Renal cortical epithelial cell (primary cell): ENCODE measurements at places on chromosomes 6 and 20. TPM values are rescaled to one million over a fixed set of nuclear protein-coding genes. Genes with fewer than 3 reads are reported as not detected.

OSTM1 gene
- 40.8 and 52.6 TPM in 2 replicates for total RNA-seq

HEY2 gene
- not detected in 2 replicates for total RNA-seq

CCDC167 gene
- total RNA-seq, result 21.1 and 46.5 TPM in 2 replicates

ANKRD66 gene
- total RNA-seq, result not detected in 2 replicates

EEF1A2 gene
- 4.5 and 29.3 TPM in 2 replicates for total RNA-seq

TSBP1 gene
- not detected in 2 replicates for total RNA-seq

KCNS1 gene
- 12.3 and 22.6 TPM in 2 replicates for total RNA-seq

COX7A2 gene
- total RNA-seq, result 70.5 and 352 TPM in 2 replicates

HLA-DMA gene
- 1.9 and 6.1 TPM in 2 replicates for total RNA-seq

MMS22L gene
- 17.9 and 76.3 TPM in 2 replicates for total RNA-seq

NOX3 gene
- not detected in 2 replicates for total RNA-seq

NKAIN4 gene
- total RNA-seq, result 7.5 TPM in 2 replicates

TMC2 gene
- total RNA-seq, result not detected in 2 replicates

SRC gene
- 36.6 and 58.6 TPM in 2 replicates for total RNA-seq

RFX6 gene
- total RNA-seq, result not detected in 2 replicates

GPR6 gene
- total RNA-seq, result not detected in 2 replicates

DNA sequence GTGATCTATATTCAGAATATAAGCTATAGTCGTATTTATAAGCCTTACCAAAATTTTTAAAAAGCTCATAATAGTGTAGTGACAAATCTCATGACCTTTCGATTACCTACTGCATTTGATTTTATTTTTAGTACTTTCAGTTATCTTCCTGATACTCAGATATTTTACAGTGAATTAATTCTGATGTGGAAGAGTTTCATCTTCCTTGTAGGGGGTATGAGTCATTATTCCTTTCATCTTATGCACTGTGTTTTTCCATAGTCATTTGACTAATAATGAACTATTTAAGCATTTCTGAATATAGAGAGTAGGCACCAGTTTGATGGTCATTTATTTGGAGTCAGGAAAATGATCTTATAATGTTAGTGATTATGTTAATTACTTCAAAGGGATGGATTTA lies 36.4 kb downstream of the HDGFL1 start:
- peak; percentile 15 for DNase-seq

- DNase-seq, result no peak
Measured at GRCh38 chr6:76706086-76706485, 633.6 kb upstream of the IMPG1 start.

- DNase-seq, result no peak
Measured at GRCh38 chr6:157659536-157660271, 163.3 kb upstream of the SNX9 start.

DNA sequence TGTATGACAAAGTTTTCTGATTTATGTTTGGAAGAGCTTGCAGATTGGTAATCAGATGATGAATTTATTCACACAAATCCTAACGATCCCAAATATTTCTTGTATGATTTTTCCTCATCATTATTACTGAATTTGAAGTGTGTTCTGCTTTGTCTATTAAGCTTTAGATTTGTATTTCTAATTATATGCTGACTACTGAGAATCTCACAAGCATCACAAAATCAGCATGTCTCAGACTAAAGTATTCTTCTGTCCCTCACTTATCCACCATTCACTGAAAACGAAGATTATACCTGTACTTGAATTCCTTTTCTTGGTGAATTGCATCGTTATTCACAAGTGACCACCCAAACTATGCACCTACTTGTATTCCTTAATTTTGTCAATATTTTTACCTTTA lies 796.3 kb upstream of the MAP3K7 start:
- no peak for DNase-seq

- no peak for DNase-seq
Measured at GRCh38 chr20:37261714-37262113, at the start of gene GHRH. TSS of gene GHRH (minus strand) at chr20:37261814. CDS start at chr20:37256889, 4,925 bp downstream.

DNA sequence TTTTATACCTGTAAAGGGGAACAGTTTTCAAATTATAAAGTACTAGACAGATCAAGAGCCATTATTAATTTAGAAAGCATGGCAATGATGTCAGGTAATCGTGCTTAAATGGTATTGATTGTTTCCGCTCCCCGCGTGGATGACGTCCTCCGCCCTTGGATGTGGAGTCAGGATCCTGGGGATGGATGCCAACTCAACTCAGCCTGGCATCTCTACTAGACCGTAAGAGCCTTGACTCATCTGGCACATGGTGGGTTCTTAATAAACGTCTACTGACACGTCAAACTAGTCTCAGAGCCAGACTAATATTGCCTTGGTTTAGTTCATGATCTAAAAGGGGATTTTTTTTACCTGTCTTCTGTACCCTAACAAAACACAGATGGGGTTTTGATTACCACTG lies 80.2 kb downstream of the LRFN2 start:
- no peak for DNase-seq

- DNase-seq, result peak; percentile 89
Measured at GRCh38 chr6:45714741-45715507, 300.7 kb downstream of the CLIC5 start.

DNA sequence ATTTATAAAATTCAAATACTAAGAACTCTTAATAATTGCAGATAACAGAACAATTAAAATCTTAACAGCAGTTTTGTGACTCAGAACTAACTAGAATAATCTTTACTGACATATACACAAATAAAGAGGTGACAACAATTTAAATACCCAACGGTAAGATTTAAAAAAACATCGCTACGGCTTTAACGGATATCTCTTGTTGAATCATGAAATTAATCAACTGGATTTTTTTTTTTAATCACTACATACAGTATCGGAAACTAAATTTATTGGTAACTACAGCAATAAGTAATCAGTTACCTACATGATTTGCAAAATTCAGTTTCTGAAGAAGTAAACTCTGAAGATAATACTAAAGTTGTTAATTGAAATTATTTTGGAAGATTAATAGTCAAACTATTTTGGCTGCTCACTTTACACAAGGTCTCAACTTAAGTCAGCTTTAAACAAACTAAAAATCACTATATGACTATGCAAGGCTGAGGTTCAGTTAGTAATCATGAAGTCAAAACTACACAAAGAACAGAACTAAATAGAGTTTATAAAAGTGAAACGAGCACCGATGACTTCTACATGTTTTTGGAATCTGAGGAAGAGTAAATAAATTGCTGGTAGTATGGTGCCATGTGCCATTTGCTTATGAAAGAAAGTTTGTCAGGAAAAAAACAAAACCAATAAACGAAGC lies 128.8 kb downstream of the HUS1B start:
- DNase-seq, result no peak

GRCh38 chr20:43241057-43241702 lies 51.5 kb upstream of the PTPRT start:
- no peak for DNase-seq

DNA sequence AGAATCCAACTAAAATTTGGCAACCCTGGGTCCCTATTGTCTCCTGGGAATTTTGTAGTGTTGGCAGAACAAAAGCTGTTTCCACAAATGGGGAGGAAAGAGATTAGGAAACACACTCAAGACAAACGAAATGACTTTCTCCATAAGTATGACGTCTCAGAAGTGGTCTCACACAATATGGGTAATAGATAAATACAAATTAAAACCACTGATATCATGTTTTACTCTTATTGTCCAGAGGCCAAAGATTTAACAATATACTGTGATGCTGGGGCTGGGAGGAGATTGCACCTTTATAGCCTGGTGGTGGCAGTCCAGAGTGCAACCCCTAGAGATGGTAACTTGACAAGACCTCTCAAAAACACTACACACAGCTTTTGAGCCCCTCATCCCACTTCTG lies 18.6 kb downstream of the FKBP1A start:
- no peak for DNase-seq

DNA sequence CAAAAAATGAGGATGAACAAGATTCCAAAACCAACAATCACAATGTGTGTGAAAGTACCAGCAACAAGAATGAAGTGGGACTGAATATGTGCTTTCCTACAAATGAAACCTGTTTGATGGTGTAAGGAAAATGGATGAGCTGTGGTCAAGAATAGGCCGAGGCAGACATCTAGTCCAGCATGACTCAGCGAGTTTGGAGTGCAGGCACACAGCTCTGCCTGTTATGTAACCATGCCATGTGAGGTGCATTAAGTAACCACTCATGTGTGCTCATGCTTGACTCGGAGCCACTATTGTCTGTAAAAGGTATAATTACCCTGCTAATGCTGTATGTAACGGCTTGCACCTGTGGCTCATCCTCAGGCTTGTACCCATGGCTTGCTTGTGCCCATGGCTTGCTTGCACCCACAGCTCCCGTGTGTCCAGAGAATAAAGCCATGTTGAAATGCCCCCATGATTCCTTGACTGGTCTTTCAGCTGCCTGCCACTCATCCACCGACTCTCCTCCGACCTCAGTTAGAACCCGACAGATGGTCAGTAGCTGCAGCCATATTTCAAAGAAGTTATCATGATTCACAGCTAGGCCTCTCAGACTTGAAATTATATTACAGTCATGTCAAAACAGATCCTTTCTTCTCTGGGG lies 98.7 kb downstream of the BACH2 start:
- DNase-seq, result peak; percentile 87

GRCh38 chr6:45378334-45378926 lies 696 bp upstream of the SUPT3H start:
- DNase-seq, result no peak

DNA sequence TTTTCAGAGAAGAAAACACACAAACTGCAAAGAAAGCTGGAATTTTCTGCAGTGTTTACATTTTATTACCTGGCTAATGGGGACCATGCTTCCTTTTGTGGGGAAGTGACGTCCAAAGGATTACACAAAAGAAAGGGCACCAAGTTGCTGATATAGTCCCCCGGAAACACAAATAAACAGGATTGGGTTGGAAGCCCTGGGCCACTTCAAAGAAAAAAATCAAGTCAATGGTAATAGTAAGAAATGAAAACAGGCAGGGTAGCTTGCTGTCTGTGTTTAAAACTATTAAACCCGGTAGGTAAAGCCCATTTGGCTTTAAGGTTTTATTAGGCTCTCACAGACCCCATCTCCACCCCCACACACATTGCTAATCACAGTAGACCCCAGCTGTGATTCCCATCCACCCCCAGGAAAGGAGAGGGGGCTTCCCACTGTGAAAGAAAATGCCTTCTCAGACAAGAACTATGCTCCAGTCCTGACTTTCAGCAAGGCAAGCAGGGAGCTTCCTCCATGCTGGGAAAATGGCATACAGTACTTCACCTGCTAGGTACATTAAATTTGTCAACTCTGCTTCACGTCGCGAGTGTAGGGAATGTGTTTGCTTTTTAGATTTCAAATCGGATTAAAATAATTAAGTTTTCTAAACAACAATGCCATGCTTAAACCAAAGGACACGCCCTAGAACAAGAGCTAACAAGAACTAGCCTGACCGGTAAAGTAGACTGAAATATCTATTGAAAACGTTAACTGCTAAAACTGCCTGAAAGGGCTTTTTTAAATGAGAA lies 1.1 kb downstream of the PERP start:
- no peak for DNase-seq

DNA sequence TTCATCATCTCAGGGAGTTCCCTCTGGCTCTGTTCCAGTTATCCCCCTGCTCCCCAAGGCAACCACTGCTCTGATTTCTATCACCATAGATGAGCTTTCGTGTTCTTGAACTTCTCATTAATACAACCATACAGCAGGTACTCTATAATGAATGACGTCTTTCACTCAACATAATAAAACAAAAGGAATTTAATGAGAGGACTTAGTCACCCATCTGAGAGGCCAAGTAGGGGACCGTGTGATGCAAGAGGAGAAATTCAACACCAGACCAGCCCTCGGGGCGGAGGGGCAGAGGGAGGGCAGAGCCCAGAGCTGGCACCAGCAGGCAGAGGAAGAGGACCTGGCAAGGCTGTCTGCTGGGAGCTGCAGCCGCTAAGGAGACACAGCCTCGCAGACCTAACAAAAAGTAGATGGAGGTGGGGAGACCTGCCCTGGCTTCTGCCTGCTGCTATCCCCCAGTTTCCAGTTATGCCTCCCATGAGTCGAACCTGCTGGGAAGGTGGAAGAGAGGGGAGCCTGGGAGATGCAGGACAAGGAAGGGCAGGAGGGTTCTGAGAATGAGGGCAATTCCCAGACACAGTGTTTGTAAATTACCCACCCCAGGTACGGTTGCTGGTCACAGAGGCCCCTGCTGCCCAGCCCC lies 13.8 kb downstream of the CCN5 start:
- peak; percentile 98 for DNase-seq

DNA sequence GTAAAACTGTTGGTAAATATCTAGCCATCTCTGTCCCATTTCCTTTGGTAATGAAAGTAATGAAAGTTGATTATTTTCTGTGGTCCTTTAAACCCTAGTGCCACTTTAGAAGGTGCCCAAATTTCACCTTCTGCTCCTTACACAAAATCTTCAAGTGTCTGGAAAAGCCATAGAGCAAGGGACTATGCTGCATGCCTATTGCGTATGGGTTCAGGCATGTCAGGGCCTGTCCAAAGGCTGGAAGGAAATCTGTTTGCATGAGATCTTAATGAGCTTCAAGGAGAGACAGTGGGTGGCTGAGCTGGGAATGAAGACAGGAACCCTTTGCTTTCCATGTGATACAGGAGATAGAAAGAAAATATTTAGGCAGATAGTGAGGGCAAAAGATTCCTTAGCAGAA lies 66.6 kb upstream of the CCN6 start:
- DNase-seq, result no peak

DNA sequence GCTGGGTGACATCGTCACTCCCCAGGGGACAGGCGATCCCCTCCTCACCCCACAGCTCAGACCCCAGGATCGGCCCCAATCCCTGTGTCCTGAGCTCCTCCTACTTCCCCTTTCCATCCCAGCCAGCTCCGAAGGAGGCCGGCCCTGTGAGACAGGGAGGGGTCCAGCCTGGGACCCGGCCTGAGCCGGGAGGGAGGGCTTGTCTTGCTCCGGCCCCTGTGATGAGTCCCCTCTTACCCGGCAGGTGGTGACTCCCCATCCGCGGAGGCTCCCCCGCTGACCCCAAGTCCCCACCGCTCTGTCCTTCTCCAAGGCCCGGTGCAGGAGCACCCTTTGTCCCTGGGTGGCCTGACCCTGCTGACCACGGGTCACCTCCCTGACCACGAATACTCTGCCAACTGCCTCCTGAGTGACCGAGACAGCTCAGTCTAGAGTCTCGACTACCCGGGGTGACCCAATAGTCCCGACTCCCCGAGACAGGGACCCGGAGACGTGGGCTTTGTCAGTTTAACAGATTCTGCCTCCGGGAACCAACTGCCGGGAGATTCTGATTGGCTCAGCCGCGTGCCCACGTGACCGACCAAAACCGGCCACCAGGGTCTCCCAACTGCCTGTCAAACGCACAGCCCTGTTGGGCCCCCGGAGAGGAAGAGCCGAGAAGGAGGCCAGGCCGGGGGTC lies 187.4 kb upstream of the PROKR2 start:
- DNase-seq, result no peak
